ENCODE measurements at places on chromosomes 4 and X. TPM values are rescaled to one million over a fixed set of nuclear protein-coding genes. Genes with fewer than 3 reads are reported as not detected.

DNA sequence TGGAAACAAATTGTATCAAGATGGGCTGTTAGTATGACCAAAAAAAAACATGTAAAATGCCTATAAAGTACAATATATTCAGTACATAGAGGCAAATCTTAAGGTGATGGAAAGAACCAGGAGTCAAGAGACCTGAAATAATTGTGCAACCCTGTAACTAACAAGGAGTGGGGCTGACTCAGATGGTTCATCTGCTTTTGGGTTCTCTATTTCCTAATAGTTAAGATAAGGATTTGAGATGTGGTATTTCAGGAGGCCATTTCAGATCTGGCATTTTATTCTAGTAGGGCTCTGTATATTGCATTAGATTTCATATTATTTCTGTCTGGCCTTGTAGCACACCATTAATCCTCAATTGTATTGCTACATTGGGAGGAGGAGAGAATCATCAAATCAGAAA lies 268.4 kb downstream of the HS3ST1 start:
- DNase-seq, result no peak

DNA sequence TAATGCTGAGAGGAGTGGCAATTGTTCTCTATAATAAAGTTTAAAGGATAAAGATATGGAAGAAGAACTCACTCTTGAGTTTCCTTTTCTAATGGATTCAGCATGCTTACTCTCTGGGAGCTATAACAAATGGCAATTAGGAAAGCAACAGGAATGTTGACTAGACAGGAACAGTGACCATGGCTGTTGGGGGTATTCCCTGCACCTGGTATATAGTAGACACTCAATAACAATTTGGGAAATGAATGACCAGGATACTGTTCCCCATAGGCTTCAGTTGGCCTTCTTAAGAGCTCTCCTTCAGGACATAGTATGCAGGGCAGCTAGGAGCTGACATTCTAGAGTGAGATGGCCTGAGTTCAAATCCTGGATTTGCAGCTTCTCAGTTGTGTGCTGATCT lies 1.8 kb downstream of the LIMCH1 start:
- DNase-seq, result no peak

GRCh38 chrX:108261549-108262203 lies 170.1 kb downstream of the ATG4A start:
- DNase-seq, result peak; percentile 24

DNA sequence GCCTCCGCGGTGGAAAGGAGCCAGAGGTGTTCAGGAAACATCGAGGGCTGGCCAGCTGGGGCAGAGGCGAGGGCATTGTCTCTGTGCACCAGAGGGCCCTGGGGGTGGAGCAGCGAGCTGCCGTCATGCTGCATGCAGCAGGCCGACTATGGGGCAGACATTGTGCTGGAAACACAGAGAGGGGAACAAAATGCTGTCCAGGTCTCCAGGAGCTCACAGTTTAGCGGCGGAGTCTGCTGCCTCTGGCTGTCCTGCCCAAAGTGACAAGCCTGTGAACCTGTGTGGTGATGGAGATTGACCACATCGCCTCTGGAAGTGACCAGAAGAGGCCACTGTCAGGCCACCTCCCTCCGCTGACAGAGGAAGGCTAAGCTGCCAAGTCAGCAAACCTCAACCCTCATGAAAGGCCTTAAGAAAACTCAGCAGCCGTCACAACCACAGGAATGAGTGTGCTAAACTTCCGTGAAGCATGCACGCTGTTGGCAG lies 20.1 kb upstream of the SASH3 start:
- DNase-seq, result peak; percentile 84

GAGE13 gene
- total RNA-seq, result 1.4 TPM

SPP1 gene
- total RNA-seq, result 3.1 TPM

RHOXF1 gene
- total RNA-seq, result not detected

Measured in RPMI7951 (cell line).